ENCODE measurements at places on chromosomes 2 and 18.

GRCh38 chr2:176280156-176280555 is 10.9 kb downstream of the MTX2 start:
- no peak for DNase-seq

GRCh38 chr2:158975271-158975921 is 7.0 kb downstream of the TANC1 start:
- no peak for DNase-seq

- DNase-seq: no peak
Measured at GRCh38 chr2:240466579-240467148, 31.2 kb downstream of the GPC1 start.

GRCh38 chr2:171432206-171432968 is 1.4 kb downstream of the METTL8 start:
- no peak for DNase-seq

- DNase-seq: no peak
Measured at GRCh38 chr2:213220967-213221603, 63.2 kb upstream of the SPAG16 start.

- DNase-seq: no peak
Measured at GRCh38 chr2:66445925-66446871, 11.3 kb downstream of the MEIS1 start.
